ENCODE measurements at places on chromosomes 6 and 20.

GRCh38 chr6:1672379-1672778 is 62.7 kb downstream of the FOXC1 start:
- no peak for DNase-seq

GRCh38 chr20:37345339-37346235 is at the start of gene SRC:
Gene SRC (plus strand): TSS chr20:37346140. CDS start chr20:37384154, 38,014 bp downstream.
- DNase-seq, result peak; percentile 20

GRCh38 chr6:37005827-37006567 is 542 bp downstream of the FGD2 start:
- DNase-seq, result no peak

DNA sequence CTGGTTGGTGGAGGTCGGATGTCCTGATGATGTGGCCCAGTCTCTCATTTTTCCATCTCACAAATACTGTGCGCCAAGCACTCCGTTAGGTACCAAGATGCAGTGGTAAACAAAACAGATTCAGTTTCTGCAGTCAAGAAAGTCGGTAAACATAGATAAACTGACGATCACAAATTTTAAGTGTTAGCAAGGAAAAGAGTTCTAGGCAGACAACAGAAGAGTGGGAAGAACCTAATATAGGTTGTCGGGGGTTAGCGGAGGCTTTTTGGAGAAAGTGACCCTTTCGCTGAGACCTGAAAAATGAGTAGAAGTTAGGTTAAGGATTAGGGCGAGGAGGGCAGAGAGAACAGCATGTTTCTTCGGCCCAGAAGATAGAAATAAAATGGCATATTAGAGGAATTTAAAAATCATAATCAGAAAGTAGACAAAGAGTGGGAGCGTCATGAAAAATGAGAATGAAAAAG is 514 bp downstream of the ORC3 start:
- no peak for DNase-seq

GRCh38 chr6:6927521-6928361 is 180.0 kb upstream of the RREB1 start:
- DNase-seq, result no peak

DNA sequence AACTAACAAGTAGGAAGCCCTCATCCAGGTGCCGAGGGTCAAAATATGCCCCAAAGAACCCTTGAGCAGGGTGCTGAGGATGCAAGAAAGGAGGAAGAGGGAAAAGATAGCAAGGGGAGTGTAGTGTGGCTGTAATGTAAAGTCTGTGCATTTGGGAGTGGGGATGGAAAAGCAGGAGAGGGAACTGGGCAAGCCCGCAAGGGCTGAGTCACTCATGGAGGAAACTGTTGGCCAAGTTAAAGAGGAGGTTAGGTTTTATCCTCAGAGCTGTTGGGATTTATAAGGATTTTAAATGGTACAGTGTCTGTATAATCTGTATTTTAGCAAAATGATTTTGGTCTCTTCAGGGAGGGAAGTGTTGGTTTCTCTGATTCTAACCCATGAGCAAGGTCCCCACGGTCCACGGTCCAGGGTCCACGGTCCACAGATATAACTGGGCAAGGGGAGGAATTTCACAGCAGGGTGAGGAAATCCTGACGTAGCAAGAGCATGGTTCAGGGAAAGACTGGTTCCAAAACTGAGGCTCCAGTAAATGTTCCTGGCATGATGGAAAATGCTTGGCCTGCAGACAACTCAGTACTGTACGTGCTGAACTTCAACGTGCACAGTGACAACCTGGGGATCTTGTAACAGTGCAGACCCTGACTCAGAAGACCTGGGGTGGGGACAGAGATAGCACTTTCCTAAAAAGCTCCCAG is 759.8 kb downstream of the PTPRT start:
- DNase-seq, result no peak

DNA sequence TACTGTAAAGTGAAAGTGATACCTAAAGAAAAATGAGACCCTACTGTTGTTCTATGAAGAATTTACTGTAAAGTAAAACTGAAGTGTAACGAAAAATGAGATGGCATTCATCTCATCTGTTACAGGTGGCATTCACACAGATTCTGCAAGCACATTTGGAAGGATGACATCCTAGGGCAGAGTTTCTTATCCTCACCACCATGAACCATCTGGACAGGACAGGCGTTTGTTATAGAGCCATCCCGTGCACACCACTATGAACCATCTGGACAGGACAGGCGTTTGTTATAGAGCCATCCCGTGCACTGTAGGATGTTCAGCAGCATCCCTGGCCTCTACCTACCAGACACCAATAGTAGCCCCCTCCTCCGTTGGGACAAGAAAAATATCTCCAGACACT is 294.8 kb downstream of the GMDS start:
- no peak for DNase-seq

GRCh38 chr20:37526839-37527637 is 638 bp downstream of the BLCAP start:
- no peak for DNase-seq

DNA sequence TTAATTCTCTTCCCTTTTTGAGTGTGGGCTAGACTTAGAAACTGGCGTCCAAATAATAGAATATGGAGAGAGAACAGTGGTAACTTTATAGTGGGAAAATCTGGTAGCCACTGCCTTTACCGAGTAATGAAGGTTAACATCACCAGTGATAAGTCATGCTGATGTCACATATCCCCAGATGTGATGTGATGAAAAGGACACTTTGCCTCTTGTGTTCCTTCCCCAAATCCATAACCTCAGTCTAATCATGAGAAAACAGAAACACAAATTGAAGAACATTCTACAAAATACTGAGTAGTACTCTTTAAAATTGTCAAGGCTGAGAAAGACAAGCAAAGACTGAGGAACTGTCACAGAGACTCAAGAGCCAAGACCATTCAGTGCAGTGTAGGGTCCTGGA is 17.8 kb downstream of the ANKS1A start:
- DNase-seq, result no peak

GRCh38 chr20:63196768-63197470 is 19.0 kb downstream of the YTHDF1 start:
- no peak for DNase-seq

DNA sequence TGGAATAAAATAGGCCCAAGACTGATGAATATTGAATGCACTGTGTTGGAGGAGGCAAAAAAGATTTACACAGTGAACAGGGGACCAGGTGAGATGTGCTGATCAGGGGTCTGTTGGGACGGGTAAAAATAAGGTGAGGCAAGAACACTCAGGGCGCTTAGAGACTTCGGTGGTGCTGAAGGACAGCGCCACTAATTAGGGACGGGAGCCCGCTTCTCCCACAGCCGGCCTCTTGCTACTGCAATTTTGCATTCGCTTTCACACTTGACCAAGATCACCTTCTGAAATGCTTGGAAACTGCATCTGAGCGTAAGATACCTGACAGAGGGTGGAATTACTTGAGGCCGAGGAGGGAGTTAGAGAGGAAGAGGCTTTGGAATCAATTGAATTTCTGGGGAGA is 7.3 kb downstream of the TFAP2D start:
- DNase-seq, result no peak

DNA sequence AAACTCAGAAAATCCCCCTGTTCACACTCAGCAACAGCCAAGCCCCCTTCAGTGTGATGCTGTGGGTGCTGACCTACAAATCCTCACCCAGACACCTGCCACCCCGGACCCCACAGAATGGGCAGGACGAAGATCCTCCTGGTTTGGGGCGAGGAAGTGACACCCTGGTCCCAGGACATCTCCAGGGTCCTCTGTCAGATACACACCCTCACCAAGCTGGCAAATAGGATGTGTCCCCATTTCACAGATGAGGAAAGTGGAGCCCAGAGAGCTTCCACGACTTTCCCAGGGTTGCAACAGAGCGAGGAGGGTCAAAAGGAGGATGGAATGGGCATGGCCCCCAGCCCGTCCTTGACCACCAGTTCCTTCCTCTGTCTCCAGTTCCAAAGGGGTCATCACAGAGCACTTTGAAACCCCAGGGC is 92.0 kb upstream of the AFDN start:
- no peak for DNase-seq

DNA sequence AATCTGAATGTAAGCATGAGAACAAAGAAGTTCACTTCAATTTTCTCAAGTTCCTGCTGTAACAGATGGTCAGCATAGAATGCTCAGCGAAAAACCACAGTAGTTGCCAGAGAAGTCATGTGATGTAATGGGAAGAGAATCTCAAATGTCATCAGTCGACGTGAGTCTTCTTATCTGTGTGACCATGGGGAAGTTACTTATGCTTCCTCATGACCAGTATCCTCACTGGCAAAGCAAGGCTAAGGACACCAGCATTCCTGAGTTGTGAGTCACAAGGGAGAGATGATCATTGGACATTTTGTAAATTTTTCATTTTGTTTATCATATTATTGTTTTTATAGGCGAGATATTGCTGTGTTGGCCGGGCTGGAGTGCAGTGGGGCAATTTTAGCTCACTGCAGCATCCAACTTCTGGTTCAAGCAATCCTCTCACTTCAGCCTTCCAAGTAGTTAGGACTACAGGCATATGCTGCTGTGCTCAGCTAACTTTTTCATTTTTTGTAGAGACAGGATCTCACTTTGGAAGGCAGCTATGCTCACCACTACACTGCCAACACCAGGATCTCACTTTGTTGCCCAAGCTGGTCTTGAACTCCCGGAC is 21.9 kb downstream of the SGK1 start:
- no peak for DNase-seq

DNA sequence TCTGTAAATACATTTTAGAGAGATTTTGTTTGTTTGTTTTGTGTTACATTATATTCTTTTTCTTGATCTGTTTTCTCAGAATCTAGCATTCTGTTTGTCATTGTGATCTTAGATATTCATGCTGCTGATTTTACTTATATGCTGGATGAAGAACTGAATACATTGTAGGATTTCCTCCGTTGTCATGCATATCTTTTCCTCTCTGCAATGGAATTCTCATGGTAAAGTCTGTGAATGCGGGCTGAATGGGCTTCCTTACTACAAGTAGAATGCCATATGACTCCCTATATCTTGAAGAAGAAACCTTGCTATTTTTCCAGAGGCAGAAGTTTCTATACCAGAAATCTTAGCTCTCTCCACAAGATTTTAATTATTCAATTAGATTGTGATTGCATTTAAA is 2.4 kb upstream of the DEFB114 start:
- DNase-seq, result no peak

GRCh38 chr6:125639466-125640020 is 109.9 kb upstream of the HEY2 start:
- no peak for DNase-seq

GRCh38 chr20:40957265-40957760 is 71.3 kb upstream of the TOP1 start:
- DNase-seq, result no peak

DNA sequence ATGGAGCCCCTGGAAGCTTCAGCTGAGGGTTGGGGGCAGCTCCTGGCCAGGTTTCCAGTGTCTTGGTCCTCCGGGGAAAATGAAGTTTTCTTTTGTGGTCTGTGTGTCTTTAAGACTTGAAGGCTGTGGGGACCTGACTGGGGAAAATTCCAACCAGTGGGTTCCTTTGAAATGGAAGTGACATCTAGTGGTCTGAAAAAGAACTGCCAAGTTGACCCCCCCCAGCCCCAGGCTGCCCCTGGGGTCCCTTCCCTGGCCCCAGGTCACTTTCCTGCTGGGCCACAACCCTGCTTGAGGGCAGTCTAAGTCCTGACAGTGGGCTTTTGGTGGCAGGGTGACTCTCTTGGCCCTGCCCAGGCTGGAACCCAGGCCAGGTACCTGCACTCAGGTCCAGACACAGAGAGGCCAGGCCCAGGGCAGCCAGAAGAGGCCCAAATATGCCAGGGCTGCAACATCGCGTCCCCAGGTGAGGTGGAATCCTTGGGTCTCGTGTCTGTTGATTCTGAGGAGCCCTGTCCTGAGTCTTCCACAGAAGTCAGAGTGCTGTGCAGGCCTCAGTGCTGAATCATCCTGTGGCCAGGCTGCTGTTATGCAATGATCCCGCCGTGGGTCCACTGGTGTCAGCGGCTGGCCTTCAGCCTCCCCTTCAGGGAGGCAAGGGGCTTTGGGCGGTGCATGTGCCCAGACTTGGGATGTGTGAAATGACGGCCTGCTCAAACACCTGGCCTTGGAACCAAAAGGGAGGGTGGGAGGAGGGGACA is 68.4 kb downstream of the VEGFA start:
- DNase-seq, result no peak

DNA sequence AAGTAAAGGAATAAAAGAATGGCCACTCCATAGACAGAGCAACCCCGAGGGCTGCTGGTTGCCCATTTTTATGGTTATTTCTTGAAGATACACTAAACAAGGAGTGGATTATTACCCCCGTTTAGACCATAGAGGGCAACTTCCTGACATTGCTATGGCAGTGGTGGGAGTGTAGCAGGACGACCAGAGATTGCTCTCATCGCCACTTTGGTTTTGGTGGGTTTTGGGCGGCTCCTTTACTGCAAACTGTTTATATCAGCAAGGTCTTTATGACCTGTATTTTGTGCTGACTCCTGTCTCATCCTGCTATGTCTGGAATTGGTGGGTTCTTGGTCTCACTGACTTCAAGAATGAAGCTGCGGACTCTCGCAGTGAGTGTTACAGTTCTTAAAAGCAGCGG is 78.7 kb downstream of the C6orf52 start:
- DNase-seq, result no peak

- no peak for DNase-seq
Measured at GRCh38 chr6:83966539-83966938, 67.0 kb upstream of the MRAP2 start.

DNA sequence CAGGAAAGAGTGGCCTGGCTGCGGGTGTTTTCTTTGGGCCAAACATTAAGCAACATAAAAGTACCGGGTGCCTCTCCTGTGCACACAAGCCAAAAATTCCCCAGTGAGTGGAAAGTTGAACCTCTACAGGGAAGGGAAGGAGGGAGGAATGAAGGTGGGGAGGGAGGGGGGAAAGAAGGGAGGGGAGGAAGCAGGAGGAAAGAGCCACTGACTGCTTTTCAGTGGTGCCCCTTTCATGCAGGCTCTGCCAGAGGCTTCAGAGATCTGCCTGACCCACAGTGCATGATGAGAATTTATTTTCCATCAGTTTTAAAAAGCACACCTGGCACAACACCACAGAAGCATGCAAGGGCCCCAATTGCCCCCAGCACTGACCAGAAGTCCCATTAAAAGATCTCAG is 27.5 kb upstream of the AVP start:
- no peak for DNase-seq

- DNase-seq, result no peak
Measured at GRCh38 chr6:95576218-95576997, 927 bp upstream of the MANEA start.

DNA sequence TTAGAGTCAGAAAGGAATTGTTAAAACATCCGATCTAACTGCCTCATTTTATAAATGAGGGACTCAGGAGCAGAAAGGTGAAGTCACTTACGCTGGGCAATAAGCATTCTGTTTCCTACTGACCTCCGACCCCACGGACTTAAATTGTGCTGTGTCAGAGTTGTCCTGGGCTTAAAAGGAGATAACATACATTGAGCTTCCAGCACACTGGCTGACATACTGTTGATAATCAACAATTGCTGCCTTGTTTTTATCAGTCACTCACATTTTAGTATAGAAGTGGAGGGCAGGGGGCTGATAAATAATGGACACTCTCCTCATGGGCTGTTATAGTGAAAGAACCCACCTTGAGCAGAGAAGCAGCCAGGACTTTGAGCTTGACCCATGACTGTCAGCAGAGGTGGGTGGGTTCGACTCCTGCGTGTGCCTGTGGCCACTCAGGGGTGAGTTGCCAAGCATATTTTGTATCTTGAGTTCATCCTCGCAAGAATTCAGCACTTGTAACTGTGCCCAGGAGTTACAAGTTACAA is 166.5 kb upstream of the JARID2 start:
- DNase-seq, result no peak

GRCh38 chr6:16243055-16243454 is 4.7 kb downstream of the GMPR start:
- no peak for DNase-seq

- no peak for DNase-seq
Measured at GRCh38 chr6:113317891-113318574, 539.1 kb upstream of the MARCKS start.

GRCh38 chr20:16459019-16459700 is 114.1 kb downstream of the KIF16B start:
- no peak for DNase-seq
